CD4-positive, alpha-beta T cell treated with Interleukin-21 for 1 hour (primary cell): ENCODE measurements at places on chromosomes 11 and 22.

DNA sequence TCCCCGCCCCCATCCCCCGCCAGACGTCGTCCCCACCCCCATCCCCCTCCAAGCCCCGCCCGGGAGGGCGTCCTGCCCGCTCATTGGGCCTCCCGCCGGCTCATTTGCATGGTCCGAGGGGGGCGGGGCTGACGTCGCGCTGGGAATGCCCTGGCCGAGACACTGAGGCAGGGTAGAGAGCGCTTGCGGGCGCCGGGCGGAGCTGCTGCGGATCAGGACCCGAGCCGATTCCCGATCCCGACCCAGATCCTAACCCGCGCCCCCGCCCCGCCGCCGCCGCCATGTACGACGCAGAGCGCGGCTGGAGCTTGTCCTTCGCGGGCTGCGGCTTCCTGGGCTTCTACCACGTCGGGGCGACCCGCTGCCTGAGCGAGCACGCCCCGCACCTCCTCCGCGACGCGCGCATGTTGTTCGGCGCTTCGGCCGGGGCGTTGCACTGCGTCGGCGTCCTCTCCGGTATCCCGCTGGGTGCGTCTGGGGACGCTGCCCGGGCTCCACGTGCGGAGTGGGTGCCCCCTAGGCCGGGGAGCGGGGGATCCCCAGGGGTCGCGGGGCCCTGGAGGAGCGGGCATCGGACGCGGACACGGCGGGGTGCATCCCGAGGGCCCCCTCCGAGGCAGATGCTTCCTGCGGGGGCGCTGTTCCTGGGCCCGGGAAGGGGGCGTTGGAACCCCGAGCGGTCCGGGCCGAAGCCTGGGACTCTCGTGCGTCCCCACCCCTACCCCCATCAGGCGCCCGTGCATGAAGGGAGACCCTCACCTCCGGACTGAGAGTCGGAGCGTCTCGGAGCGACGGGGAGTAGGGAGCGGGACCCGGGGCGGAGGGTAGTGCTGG lies at the start of gene PNPLA3:
Gene PNPLA3 (plus strand): TSS at position 175 of the 834 bp plus-strand sequence. CDS start 107 bp downstream, at position 282.
- DNase-seq = peak; percentile 77

DNA sequence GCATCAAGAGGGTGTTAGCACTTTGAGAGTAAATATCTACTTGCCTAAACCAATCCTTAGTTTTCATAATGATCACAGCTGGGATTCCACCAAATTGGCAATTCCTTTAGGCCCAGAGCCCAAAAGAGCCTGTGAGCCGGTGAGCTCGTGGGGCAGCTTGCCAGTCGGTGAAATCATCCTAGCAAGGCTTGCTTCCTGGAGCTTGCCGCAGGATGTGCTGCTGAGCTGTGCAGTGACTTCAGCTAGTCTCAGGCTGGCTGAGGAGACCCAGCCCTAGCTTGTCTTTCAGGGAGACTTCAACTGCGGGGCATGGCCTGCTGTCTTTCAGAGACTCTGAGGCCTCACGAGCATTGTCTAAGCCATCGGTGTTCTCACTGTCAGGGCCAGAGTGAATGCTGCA lies 73.6 kb upstream of the SUSD2 start:
- DNase-seq = no peak

DNA sequence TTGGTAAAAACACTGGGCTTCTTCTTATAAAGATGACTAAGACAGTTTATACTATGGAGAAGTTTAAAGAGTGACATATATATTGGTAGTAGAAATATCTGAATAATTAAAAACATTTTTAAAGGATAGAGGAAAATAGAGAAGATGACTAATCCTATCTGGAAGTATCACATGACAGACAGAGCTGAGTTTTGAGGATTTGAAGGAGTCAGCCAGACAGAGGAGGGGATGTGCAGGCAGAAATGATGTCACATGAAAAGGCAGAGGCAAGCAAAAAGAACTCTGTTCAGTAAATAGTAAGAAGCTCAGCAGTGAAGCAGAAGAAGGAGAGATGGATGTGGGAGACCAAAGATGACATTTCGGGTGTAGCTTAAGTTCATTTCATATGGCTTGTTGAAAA lies 1.6 kb downstream of the OR10A2 start:
- DNase-seq = no peak

DNA sequence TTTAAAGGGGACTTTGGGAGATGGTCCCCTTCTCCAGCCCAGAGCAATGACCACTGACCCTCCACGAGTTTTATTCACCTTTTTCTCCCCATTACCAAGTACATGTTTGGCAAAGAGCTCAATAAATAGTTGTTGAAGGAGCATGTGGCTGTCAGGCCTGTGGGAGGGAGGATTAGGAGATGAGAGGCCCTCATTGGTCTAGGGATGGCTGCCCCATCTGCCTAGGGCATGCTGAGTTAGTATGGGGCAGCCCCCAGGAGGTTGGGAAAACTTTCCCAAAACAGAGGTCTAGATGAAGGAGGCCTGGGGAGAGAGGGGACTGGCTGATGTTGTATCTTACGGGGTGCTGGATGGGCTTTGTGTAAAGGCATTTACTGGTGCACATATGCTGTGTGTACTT lies 10.6 kb downstream of the MAFF start:
- no peak for DNase-seq

- no peak for DNase-seq
These were observed 251.6 kb downstream of the TBC1D22A start for GRCh38 chr22:47013861-47014635.

- DNase-seq = no peak
These were observed 169.0 kb downstream of the BUD13 start for GRCh38 chr11:116603728-116604323.

- no peak for DNase-seq
These were observed 7.6 kb upstream of the LMO1 start for GRCh38 chr11:8271106-8271886.
